Fibroblast of lung (primary cell): ENCODE measurements at places on chromosomes 3 and 15. TPM values are rescaled to one million over a fixed set of nuclear protein-coding genes. Genes with fewer than 3 reads are reported as not detected.

- no peak for DNase-seq
Observed at GRCh38 chr3:98823791-98824190, 60.7 kb downstream of the ST3GAL6 start.

CELF6 gene
- polyA plus RNA-seq = 0.08 TPM in 1 of 2 replicates, not detected in the other

SOX14 gene
- not detected in 2 replicates for polyA plus RNA-seq

DNA sequence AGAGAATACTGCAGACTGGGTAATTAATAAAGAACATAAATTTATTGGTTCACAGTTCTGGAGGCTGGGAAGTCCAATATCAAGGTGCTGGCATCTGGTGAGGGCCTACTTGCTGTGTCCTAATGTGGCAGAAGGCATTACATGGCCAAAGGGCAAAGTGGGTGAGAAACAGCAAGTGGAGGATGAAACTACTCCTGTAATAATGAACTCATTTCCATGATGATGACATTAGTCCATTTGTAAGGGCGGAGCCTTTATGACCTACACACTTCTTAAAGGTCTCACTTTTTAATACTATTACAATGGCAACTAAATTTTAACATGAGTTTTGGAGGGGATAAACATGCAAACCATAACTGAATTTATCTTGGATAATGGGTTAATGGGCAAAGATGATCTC, 139.6 kb upstream of the SGO1 start:
- no peak for DNase-seq

DNA sequence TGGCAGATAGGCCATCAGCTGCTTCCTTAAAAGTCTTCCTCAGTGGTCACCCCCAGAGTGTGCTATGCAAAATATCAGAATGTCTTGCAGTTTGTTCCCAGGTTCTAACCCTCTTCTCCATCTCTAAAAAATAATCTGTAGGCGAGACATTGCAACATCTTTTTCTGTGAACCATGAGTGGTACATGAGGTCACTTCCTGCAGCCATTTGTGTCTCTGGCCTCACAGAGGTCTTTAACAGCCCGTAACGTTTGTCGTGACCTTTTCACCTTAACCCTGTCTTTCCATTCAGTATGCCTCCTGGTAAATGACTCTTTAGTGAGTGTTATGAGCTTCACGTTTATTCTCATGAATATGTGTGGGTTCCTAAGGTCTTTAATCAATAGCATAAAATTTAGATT, 145.4 kb downstream of the KLHL25 start:
- peak; percentile 79 for DNase-seq

GRCh38 chr3:8975081-8976020, 12.1 kb upstream of the RAD18 start:
- DNase-seq = no peak

DNA sequence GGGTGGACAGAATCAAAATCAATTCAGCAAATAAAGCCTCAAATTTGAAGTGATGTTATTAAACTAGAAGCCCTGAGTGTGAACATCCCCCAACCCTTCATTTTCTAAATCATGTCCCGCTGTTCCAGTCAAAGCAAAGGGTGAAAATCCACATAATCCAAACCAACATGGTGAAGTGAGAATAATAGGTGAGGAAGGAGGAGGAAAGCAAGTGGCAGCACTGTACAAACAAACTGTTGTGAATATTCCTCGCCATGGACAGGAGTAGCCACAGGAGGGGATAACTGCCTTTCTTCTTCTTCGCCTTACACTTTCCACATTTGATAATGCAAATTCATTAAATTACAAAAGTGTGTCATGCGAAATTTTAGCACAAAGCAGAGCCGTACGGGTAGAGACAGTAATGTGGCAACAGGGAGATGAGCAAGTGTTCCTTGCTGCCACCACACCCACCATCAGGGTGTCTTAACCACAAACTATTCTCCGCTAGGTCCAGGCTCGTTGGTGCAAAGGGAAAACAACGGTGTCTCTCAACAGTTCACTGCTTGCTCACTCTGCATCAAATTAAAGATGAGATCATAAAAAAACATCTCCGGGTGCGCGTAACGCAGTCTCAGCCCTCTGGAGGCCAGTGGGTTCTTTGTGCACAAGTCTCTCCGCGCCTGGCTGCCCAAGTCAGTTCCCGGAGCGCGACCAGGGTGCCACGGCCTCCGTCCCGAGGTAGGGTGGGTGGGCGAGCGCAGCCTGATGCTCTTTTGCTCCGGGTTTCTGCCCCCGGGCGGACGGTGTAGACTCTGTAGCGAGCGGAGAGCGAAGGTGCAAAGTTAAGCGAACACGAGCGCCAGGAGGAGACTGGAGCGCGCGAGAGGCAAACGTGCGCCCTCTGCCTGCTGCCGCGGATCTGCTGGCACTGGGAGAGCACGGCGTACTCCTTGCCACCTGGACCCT, 6.7 kb downstream of the EPHA3 start:
- peak; percentile 70 for DNase-seq

GRCh38 chr3:196947136-196947859, 5.0 kb upstream of the NCBP2 start:
- DNase-seq = no peak

GRCh38 chr3:129139911-129140310, 18.3 kb upstream of the RAB43 start:
- no peak for DNase-seq

- DNase-seq = peak; percentile 35
Observed at GRCh38 chr3:185789891-185790830, 34.7 kb downstream of the IGF2BP2 start.

DNA sequence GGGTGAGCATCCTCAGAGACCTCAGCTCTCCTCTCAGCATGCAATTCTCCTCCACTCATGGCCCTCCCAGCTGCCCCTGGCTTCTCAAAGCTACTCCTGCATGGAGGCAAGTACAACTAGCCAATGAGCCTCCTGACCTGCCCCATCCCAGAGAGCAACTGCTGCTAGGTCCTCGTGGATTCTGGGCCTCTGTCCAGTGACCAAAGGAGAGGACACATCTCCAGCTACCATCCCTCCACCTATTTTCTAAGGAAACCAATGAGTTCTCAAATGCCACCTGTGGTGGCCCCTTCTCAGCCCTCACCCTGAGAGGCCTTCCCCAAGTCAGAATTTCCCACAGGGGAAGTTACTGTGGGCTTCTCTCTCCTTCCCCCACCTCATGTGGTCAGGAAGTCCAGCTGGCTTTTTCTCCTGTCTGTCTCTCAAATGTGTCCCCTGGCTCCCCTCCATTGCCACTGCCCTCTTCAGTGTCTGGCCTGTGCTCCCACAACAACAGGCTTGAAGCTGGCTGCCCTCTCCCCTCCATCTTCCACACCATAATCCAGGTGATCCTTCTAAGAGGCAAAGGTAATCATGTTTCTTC, 43.0 kb downstream of the LIPC start:
- DNase-seq = no peak

DNA sequence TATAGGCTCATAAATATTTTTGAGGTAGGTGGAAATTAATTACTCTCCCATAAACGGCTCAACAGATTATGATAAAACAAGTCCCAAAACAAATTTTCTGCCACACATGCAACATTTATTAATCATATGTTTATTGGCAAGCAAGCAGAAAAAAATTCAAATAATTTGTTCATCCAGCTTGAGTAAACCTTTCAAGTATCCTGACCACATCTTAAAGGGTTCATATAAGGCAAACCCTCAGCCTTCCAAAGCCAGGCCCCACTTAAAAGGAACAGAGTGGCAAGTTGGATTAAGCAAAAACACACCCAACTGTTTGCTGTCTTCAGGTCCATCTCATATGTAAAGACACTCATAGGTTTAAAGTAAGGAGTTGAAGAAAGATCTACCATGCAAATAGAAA, 1042.3 kb downstream of the DIPK2A start:
- peak; percentile 1 for DNase-seq

DNA sequence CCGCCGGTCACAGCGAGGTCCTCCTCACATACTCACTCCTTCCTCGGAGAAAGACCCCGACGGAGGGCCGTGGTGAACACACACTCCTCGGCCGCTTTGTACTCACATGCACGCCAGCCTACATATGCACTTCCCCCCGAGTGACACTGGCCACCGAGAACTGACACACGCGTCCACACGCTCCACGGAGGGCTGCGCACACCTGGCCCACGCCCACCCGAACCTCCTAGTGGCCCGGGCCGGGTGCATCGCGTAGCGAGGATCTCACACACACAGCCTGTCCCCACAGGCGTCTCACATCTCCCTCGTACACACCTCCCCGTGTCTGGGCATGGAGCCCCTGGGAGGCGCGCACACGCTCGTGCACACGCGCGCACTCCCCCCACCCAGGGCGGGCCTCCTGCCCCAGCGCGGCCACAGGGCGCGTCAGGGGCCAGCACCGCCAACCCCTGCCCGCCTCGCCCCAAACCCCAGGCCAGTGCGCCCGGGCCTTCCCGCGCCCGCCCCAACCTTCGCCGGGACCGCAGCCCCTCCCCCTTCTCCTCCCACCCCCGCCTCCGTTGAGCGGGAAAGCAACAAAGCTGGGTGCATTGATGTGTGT, 411 bp upstream of the C3orf70 start:
- no peak for DNase-seq

MORC1 gene
- polyA plus RNA-seq = not detected in 2 replicates

DNA sequence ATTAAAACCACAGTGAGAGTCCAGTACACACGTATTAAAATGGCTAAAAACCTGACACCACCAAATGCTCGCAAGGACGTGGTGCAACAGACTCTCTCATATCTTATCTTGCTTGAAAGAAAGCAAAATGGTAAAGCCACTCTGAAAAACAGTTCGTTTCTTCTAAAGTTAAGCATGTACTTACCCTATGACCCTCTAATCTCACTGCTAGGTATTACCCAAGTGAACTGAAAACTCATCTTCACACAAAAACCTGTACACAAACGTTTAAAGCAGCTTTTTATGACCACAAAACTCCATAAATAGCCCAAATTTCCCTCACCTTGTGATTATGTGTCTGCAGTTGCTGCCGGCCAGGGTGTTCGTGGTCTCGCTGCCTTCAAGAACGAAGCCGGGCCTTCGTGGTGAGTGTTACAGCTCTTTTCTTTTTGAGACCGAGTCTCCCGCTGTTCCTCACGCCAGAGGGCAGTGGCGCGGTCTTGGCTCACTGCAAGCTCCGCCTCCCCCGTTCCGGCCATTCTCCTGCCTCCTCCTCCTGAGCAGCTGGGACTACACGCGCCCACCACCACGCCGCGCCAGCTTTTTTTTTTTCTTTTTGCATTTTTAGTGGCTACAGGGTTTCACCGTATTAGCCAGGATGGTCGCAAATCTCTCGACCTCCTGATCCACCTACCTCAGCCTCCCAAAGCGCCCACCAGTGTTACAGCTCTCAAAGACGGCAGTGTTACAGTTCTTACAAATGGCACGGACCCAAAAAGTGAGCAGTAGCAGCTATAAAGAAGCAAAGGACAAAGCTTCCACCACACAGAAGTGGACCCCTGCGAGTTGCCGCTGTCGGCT, 165.4 kb downstream of the TJP1 start:
- no peak for DNase-seq

TNK2 gene
- 2.5 and 3.6 TPM in 2 replicates for polyA plus RNA-seq

FSIP1 gene
- 0.43 and 0.50 TPM in 2 replicates for polyA plus RNA-seq
